ENCODE measurements at places on chromosomes 5 and 9.

DNA sequence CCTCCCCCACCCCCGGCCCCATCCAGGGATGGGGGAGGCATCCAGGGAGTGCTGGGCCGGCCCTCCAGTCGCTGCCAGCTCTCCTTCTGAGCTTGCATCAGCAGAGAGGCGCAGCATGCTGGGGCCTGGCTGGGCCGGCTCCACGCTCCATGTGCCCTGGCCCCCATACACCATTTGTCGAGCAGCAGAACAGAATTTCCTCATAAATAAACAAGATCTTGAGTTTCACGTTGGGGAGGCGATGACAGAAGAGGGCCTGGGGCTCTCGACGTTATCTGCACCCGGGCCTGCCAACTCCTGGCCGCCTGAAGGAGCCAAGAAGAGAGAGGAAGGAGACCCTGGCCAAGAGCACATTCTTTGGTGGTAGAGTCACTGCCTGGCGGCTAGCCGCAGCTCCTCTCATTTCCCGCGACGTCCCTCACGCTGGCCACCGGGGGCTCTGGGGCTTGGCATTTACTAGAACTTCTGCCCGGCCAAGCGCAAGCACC is 177.0 kb downstream of the FGF18 start:
- DNase-seq, result no peak

DNA sequence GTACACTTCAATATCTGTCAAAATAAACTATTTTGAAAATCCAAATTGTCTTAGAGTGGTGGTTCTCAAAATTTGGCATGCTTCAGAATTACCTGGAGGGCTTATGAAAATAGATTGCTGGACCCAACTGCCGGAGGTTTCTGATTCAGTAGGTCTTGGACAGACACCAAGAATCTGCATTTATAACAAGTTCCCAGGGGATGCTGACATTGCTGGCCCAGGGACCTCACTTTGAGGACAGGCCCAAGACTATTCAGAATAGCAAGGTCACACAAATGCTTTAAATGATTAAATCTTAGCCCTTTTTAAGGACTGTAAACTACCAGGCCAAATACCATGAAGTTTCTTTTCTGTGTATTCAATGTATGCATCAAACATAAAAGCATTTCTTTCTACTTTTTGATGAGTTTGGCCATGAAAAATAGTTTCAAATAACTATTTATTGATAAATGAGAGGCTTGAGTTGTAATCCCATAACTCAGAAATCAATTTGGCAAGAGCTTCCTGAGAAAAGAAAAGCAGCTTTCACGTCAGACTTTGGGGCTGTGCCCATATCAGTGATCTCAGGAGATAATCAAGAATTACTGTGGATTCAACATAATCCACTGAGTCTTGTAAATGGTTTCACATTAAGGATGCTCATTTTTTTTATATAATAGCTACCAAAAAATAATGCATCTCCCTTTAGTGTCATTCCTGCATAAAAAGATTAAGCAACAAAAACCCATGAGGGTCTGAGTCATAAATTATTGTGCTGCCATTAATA is 191.4 kb downstream of the FRMD3 start:
- no peak for DNase-seq

GRCh38 chr9:109627042-109627441 is 128.9 kb upstream of the PTPN3 start:
- no peak for DNase-seq

DNA sequence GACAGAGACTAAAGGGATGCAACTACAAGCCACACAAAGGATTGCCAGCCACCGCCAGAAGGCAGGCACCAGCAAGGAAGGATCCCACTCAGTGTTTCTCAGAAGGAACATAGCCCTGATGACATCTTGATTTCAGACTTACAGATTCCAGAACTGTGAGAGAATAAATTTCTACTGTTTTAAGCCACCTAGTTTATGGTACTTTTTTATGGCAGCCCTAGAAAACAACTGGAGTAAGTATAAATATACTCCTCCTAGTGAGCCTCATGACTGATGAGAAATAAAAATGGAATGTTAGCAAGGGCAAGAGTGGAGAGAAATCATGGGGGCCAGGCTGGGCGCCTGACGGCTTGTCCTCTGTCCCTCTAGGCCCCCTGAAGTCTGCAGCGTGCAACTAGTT is 307.3 kb downstream of the PIK3R1 start:
- no peak for DNase-seq

- DNase-seq, result no peak
Measured at GRCh38 chr5:90050103-90050502, 359.5 kb downstream of the CETN3 start.

- DNase-seq, result no peak
Measured at GRCh38 chr5:103907001-103907400, 344.4 kb upstream of the NUDT12 start.

DNA sequence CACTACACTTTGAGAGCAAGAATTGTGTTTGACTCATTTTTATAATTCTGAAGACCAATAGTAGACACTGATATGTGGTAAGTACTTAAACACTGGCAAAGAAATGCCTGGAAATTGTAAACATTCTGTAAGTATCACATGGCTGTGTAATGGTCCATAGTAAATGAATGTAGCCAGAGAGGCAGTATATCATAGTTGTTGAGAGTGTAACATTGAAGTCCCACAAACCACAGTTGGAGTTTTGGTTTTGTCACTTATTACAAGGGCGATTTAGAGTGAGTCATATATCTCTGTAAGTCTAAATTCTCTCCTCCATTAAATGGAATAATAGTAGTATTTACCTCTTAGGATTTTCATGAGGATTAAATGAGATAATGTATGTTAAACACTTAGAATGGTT is 181.1 kb upstream of the MEF2C start:
- DNase-seq, result no peak

DNA sequence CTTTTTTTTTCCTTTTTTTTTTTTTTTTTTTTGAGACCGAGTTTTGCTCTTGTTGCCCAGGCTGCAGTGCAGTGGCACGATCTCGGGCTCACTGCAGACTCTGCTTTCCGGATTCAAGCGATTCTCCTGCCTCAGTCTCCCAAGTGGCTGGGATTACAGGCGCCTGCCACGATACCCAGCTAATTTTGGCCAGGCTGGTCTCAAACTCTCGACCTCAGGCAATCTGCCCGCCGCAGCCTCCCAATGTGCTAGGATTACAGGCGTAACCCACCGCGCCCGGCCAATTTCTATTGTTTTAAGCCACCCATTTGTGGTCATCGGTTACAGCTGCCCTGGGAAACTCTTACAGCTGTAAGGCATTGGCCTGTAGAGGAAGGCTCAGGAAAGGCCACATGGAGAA is 617.7 kb downstream of the GABRG2 start:
- DNase-seq, result no peak

- DNase-seq, result no peak
Measured at GRCh38 chr5:71948206-71948605, 159.1 kb upstream of the MAP1B start.

GRCh38 chr9:88174324-88174723 is 36.0 kb upstream of the SPATA31C2 start:
- DNase-seq, result no peak

DNA sequence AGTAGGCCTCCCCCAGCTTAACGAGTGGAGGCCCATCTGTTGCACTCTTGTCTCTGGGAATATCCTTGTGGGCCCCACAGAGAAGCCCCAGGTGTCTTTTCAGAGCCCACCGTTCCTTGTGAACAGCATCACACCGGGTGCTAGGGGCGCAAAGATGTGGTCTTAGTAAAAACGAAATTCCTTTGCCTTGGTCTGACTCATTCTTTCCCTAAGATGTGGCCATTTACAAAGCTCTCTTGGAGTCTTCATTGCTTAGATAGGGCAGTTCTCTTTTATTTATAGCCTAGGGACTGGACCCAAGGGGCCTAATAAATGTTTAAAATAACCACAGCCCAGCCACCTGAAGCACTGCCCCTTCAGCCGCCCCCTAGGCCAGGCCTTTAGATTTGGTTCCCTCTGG is 52.8 kb upstream of the RPL26L1 start:
- DNase-seq, result no peak

DNA sequence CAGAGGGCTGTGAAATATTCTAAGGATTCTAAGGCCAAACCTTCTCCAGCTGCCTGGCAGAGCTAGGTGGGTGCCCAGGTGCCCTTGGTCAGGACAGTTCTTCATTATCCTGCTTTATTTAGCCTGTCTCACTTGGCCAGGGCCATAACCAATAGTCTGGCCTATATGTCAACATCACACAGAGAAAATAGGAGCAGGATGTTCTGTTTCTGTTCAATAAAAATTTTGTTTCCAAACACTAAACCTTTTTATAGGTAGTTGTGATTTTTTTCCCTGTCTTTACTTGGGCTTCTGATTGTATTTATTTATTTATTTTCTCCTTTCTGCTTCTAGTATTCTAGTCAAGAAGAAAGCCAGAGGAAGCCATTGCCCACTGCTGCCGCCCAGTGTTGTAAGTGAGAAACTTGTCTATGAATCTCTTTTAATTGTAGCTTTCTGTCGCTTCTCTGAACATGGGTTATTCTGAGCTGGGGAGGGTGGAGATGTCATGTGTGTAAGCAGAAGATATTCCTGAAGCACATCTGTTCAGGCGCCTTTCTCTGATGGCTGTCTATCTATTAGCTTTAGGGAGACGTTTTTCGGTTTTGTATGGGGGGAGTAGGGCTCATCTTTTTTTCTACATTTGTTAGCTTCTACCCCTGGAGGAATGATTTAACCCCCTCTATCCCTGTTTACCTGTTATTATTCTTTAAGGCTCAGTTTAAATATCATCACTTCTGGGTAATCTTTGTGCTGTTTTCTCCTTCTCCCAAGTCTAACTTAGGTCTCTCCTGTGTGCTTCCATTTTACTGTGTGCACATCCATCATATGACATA is 97.1 kb downstream of the UNC13B start:
- peak; percentile 15 for DNase-seq

- DNase-seq, result no peak
Measured at GRCh38 chr5:112931473-112931872, 9.4 kb upstream of the REEP5 start.

DNA sequence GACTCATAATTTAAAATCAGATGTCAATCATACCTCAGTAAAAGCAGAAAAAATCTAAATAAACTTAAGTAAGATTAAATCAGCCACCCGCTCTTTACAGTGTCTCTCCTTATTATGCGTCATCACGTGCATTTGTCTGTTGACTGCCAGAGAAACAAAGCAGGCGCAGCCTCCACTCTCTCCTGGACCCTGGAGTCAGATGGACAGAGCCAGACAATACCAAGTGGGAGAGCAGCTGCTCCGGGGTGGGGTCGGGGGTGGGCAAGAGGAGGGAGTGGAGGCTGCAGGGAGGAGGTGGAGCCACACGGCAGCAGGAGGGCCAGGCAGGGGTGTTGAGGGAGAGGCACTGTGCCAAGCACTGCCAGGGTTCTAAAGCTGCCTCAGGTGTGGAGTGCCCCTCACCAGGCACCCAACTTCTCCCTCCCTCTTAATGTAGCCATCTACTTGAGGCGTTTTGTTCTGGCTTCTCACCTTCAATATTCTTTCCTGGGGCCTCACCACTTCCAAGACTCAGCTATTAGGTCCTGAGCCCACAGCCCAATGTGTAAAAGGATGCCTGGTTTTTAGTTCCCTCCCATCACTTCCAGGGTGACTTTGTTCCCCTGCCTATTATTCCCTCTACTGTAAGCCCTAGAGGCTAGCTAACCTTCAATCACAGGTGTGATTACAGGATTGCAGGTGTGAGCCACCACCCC is 96.3 kb downstream of the GLDC start:
- no peak for DNase-seq

DNA sequence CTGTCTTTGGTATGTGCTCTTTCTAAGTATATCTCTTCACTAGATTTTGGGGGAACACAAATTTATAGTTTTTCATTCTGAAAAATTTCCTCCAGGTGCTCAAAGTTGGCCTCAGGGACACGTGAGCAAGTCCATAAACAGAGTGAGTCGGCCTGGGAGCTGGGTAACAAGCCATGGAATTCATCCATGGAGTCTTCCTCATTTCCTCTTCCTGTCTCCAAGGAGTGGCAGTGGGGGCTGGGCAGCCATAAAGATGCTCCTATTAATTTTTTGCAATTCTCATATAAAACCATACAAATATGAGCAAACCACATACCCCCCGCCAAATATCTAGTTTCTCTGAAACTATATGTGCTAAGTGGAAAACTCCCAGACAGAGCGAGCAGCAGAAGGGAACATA is 136.6 kb upstream of the OTULINL start:
- no peak for DNase-seq

- DNase-seq, result no peak
Measured at GRCh38 chr9:132663851-132664250, 5.9 kb downstream of the DDX31 start.

- no peak for DNase-seq
Measured at GRCh38 chr5:56389261-56389660, 156.1 kb upstream of the ANKRD55 start.

GRCh38 chr9:34206561-34206960 is 27.7 kb downstream of the UBAP1 start:
- DNase-seq, result no peak

GRCh38 chr5:150335778-150336177 is 21.7 kb upstream of the TCOF1 start:
- no peak for DNase-seq

GRCh38 chr9:113644321-113644720 is 180.8 kb downstream of the RGS3 start:
- no peak for DNase-seq

DNA sequence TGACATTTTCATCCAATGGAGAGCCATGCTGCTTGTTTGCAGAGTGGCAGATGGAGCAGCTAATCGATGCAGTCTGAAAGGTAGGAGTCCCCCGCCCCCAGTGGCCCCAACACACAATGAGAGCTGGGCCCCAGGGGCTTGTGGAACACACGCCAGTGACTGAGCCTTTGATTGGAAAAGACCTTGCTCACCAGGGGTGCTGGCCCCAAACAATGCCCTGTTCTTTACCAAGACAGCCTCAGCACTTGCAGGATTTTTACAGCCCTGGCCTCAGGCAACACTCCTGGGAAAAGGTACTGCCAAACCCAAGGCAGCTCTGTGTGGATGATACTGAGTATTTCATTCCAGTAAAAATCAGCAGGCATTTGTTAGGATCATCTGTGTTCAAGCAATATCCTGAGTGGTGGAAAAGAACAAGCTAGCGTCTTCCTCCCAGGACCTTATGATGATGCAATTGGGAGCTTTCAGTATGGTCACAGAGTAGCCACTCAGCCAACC is 276.8 kb upstream of the CLINT1 start:
- no peak for DNase-seq

DNA sequence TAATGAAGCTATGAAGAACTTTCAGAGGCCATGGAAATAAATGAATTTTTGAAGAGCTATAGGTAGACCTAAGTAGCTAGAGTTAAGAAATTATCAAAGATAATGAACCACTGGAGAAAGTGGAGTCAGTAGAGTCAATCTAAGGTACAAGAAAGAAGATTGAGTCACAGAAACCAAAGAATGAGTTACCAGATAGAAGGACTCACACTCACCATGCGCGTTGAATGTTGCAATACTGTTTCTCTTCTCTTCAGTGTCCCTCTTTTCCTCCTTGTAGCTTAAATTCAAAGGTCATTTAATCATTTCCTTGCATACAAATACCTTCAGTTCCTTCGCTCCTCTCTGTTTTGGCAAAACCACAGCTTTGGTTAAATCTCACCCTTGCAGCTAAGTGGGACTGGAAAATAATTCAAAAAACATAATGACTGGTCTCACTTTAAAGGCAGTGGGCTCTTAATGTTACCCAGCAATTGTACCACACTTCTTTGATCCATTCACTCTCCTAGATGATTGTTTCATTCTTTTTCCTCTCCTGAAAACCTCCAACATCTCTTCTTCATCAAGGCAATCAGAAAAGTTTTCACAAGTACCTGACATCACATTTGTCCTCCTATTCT is 58.3 kb downstream of the NIPBL start:
- no peak for DNase-seq
